ENCODE measurements at places on chromosomes 4 and X.

DNA sequence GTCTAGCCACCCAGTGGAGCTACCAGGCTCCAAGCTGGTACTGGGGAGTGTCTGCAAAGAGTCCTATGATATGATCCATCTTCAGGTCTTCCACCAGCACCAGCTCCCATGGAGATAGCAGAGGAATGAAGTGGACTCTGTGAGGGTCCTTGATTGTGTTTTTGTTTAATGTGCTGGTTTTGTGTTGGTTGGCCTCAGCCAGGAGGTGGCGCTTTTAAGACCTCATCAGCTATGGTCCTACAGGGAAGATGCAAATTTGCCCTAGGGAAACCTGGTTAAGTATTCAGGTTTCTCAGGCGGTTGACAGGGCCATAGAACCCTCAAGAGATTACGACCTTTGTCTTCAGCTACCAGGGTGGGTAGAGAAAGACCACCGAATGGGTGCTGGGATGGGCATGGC, 1141.1 kb downstream of the STIM2 start:
- no peak for DNase-seq

- no peak for DNase-seq
Measured at GRCh38 chr4:186068581-186069348, at the start of gene TLR3. Gene TLR3 (plus strand): TSS chr4:186069156. CDS start chr4:186076620, 7,464 bp downstream.

GRCh38 chr4:24754571-24754970, 40.8 kb upstream of the SOD3 start:
- no peak for DNase-seq

- DNase-seq: no peak
Measured at GRCh38 chr4:156169011-156169410, 215.3 kb upstream of the CTSO start.

Measured in stimulated activated naive CD8-positive, alpha-beta T cell treated with anti-CD3 and anti-CD28 coated beads, Interleukin-15, Interleukin-2, amounts not matched to agents 100 U/mL and 50 U/mL, for 24 hours (primary cell).